ENCODE measurements at places on chromosomes 16 and 17.
A peak's percentile ranks its signal among the peaks of the same experiment; 100 is the strongest.

DNA sequence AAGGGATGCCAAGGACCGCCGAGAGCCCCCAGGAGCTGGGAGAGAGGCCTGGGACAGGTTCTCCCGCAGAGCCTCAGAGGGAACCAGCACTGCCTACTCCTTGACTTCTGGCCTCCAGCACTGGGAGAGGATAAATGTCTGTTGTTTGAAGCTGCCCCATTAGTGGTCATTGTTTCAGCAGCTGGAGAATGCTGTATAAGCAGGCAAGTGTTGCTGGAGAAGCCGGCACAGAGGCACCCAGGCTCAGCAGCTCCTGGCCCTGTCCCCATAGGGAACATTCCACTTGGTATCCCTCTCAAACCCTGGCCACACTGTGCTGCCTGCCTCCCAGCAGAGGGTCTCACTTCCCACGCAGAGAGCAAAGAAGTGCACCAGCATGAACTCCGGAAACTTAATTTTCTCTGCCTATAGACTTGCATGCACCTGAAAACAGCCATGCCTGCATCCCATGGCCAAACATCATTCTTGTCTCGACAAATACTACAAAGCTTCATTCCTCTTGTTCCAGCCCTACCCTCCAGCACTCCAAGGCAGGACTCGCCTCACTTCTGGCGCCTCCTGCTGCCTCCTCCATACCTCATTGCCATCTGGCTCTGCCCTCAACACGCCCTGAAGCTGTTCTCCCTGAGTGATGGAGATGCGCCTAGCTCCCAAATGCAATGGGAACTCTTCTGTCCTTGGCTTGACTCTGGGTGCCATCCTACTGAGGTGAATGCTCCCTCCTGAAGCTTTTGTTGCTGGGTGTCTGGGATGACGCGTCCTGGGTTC, 88.1 kb downstream of the DNAH17 start:
- no peak for DNase-seq

GRCh38 chr16:20850981-20851380, 44.7 kb downstream of the REXO5 start:
- no peak for DNase-seq

GRCh38 chr16:11094075-11094856, 149.9 kb downstream of the CLEC16A start:
- peak; percentile 78 for DNase-seq

DNA sequence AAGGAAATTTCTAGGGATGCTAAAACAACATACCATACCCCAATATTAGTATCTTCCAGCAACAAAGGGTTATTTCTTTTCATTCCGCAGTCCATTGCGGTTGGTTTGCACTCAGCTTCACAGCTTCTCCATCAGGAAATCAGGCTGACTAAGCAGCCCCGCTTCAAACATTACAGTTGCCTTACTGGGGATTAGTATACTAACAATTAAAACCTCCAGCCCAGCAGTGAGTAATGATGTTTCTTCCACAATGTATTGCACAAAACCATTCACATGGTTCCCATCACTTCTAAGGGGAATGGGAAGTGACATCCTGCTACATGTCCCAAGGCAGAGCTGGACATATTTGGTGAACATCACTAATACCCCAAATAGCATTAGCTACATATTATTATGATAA, 1384.9 kb downstream of the CDH8 start:
- DNase-seq, result no peak

- no peak for DNase-seq
Measured at GRCh38 chr17:62076864-62077788, 12.0 kb upstream of the MED13 start.

DNA sequence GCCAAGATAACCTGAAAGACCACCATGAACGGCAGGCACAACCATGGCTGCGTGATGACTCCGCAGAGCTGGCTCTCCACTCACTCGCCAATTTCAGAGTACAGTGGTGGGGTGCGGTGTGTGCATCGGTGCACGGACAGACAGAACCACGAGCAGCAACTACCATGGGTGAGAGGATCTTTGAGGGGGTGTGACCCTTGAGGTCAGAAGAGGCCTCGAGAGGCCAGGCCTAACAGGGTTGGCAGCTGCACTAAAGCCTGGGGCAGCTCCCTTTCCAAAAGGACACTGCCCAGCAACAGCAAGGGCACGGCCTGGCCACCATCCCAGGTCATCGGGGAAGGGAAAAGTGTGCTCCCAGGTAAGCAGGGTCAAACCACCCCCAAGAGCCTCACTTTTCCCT, 1.9 kb upstream of the ECI1 start:
- no peak for DNase-seq

DNA sequence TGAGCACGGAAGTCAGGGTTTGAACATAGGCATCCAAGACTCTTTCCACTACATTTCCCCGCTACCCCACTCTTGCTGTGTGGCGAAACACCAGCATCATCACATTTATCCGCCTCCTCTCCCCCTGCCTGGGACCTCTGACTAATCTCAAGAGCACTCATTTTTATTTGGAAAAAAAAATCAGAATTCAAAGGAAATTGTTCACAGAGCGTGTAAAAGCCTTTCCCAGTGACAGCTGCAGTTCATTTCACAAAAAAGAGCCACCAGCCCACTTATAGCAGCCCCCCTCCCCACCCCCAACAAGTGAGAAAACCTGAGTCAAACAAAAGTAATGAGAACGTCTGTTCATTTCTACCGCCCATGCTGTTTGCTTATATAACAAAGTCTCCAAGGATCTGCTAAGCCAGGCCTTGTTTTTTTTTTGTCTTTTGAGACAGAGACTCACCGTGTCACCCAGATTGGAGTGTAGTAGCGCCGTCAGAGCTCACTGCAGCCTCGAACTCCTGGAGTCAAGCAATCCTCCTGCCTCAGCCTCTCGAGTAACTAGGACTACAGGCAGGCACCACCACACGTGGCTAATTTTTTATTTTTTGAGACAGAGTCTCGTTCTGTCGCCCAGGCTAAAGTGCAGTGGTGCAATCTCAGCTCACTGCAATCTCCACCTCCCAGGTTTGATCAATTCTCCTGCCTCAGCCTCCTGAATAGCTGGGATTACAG, 48.3 kb upstream of the HAPSTR1 start:
- no peak for DNase-seq

DNA sequence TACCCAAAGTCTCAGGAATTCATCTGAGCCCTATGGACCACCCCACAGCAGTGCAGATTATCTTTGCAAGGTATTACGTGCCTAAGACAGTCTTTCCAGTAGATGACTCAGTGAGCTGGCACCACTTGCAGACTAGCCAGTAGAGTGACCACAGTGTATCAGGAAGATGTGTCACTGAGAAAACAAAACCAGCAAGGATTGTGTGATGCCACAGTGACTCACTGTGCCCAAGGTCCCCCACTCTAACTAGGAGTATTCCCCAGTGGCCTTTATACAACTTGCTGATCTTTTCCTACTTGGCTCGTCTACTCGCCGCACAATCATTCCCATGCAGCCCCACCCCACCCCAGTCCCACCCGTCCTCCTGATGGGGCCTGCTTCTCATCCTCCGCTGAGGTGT, 26.8 kb upstream of the PRKCA start:
- DNase-seq, result peak; percentile 59

GRCh38 chr16:52914428-52914827, 138.3 kb downstream of the CHD9NB start:
- DNase-seq, result no peak

DNA sequence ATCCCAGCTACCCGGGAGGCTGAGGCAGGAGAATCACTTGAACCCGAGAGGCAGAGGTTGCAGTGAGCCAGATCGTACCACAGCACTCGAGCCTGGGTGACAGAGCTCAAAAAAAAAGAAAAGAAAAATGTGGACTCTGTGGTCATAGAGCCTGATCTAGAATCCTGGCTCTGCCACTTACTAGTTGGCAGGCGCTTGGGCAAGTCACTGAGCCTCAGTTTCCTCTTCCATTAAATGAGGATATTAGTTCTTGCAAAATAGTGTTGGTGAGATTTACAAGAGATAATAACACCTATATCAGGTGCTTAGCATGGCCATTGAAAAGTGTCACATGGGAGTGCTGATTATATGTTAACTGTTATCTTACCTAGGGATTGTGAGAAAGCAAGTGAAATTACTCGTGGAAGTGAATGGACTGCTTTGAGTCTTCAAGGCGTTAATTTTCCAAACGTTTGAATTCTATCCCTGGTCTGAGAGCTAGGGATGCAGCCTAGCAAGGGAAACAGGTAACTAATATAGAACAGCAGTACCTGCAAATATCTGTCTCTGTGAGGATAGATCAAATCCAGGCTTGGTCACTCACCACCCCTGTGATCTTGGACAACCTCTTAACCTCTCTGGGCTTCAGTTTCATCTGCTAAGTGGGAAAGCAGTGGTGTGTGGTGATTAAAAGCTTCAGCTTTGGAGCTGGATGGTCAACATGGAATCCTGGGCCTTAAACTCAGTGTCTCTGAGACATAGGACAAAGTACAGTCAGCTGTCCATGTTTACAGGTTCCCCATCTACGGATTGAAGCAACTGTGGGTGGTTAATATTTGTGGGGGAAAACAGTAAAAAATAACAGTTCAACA, 953 bp upstream of the NSMCE1 start:
- DNase-seq, result no peak

DNA sequence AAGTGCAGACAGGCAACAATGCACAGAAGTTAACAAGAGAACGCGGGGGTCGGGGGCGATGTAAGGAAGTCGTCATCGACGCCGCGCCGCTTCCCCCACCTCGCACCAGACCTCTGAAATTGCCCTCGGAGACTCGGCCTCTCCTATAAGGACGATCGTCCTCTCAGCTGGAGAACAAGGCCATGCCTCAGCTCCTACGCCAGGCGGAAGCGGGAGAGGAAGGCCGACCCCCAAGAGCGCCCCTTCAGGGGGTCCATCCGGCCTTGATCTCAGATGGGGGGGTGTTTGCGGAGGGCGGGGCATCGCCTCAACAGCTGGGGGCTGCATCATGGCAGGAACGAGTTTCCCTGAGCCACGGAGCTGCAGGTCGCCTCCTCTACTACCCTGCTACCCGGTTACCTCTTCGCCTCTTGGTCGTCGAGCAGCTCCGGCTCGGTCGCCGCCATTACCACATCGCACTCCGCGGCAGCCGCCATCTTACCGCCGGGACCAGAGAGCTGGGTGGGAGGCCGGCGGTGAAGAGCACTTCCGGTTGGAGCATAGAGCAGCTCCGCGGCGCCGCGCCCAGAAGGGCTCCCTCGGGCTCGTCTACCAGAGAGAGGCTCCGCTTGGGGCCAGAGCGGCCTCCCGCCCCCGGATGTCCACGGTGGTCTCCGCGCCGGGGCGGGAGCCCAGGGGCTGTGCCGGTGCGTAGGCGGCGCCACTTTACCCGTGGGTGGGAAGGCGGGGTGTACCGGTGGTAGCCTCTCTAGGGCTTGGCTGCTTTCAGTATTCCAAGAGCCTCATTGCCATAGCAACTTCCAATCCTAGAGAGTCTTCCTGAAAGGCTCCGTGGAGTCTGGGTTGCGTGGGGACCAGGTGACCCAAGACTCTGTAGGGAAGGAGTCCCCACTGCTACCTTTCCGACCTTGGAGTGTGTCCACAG, at the start of gene DNAJC7:
Gene DNAJC7, minus strand, starts transcription at position 499 of the 925 bp plus-strand sequence. Its CDS starts 23 bp downstream, at position 476.
- DNase-seq, result peak; percentile 96

DNA sequence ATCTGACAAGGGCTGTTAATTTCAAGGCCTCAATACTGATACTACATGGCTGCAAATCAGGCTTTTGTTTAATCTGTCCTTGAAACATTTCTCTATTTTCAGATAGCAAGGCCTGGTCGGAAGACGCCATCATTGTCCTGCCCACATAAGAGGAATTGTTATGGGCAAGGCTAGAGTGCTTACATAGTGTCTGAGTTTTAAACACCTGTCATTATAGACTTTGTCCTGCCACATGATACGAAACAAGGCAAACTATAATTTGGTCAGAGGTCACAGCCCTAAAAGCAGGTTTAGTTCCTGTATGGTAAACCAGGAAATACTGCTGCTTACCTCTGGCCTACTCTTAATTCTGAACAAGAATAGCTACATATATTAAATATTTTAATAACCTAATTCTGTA, 104.4 kb downstream of the SSH2 start:
- peak; percentile 50 for DNase-seq

DNA sequence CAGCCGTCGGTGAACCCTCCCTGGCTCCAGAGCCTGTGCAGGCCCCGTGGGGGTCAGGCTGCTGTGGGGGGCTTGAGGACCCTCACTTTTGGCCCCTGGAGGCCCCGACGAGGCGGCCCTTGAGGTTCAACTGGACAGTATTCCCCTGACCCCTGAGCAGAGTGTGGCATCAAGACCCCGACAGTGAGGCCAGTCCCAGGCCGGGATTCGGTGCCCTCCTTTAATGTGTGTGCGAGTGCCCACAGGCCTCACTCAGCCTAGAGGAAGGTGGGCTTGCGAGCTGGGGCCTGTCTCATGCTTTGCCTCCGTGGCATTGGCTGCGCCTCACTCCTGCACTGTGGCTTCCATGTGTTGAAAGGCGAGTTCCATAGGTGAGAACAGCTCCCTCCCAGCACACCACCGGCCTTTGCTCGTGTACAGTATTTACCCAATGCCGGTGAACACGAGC, 94.5 kb downstream of the METRNL start:
- no peak for DNase-seq

DNA sequence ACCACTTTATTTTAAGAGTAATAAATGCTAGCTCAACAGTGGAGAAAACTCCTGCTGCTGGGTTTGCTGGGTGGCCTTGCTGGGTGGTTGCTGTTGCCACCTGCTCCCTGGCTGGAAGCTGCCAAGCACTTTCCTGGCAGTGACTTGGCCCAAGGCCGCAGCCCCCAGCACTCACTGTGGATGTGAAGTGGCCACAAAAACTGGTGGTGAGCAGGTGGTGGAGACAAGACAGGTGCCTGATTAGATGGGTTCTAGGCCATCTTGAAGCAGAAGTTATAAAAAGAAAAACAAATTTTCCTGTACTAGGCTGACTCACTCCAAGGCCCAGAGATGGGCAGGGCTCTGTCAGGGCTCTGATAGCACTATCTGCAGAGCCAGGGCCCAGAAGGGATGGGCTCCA, 224.7 kb upstream of the NLRP1 start:
- DNase-seq, result no peak

GRCh38 chr16:49857423-49858181, 1.7 kb upstream of the ZNF423 start:
- DNase-seq, result peak; percentile 85

DNA sequence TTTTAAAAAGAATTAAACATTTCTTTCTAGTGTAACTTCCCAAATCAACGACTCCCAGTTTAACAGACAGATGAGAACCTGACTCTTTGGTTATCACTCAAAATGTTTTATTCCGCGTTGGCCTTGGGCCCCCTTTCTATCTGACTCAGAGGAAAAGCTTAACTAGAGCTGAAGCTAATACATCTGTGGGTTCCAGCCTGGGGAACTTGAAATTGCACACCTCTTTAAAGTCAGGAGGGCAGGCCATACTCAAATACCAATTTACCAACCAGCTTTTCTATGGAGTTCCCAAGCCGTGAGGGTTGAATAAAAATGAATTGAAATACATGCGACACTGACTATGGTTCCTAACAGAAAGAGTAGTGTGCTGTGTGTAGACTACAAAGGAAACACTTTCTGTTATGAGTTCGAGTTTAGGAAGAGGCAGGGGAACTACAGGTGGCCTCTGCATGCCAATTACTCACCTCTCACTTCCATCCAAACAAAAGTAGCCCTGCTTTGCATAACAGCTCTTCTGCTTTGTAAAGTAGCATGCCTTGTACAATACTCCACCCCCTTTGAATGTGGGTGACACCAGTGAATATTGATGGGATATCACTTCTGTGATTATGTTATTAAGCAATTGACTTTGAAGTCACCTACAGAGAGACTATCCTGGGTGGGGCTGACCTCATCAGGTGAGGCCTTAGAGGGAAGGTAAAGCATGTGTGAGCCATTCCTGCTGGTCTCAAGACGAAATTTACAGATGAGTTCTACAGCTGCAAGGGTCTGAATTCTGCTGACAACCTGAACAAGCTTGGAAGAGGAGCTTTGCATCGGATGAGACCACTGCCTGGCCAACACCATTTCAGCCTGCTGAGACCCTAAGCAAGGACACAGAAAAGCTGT, 92.1 kb downstream of the WDR59 start:
- no peak for DNase-seq

- peak; percentile 35 for DNase-seq
Measured at GRCh38 chr17:48995304-48995973, 1.7 kb upstream of the IGF2BP1 start.

Data from hepatocyte (in vitro differentiated cells).